Stimulated activated CD8-positive, alpha-beta memory T cell treated with anti-CD3 and anti-CD28 coated beads, Interleukin-2, amount 100 ng/mL, for 48 hours (primary cell): ENCODE measurements at places on chromosomes 6 and 20.

- DNase-seq = no peak
Observed at GRCh38 chr6:15995493-15995892, 133.4 kb upstream of the MYLIP start.

DNA sequence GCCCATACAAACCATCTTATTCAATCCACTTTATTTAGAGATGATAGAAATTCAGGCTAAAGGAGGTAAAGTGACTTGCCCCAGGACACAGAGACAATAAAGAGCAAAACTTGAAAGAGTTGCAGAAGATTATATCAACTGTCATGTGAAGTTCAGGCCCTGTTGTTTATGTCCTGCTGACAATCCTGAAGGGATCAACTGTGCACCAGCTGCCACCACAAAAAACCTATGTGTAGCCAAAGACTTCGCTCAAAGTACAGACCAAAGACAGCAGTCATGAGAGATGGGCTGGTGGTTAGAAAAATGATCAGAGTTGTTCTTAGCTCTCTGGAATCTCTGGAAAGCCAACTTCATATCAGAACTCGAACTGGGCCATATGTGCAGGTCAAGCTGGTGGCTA, 16.0 kb upstream of the CITED2 start:
- no peak for DNase-seq

DNA sequence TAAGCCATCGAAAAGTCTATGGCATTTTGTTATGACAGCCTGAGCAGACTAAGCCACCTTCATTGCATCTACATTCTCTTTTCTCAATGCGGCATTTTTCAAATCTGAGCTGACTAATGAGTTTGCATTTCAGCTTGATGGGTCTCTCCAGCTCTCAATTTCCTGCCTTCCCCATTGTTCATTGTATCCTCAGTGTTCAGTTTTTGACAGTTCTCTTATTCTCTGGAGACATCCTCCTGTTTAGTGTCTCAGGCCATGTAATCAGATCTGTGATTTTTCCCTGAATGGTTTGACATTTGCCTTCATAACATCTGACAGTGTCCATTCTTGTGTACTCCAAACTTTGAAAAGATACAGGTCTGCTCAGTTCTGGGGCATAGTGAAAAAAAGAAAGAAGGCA, 27.9 kb upstream of the MCM3 start:
- DNase-seq = no peak

DNA sequence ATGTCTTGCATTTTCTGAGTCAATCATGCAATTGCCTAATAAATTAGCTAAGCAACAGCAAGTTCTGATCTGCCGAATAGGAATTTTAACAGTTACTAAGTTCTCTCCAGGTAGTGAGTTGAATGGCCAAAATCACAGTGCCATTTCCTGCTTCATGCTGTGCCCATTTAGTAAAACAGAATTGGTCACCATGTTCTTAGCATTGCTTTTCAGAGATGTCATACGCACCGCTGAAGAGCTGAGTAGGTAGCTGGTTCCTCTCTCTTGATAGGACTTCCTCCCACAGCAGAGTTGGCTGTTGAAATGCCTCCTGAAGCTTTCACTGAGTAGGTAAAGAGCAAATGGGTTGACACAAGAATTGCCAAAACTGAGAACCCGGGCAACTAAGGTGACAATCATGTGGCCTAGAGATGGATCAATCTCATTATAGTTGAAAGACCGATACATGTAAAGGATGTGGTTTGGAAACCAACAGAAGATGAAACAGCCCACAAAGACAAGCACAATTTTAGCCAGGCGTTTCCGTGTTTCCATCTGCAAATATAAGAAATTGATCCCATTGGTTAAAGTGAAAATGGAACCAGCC, 57.1 kb upstream of the GJE1 start:
- DNase-seq = no peak

- no peak for DNase-seq
Observed at GRCh38 chr20:44050925-44051660, 135.9 kb downstream of the JPH2 start.
